ENCODE measurements at places on chromosomes 12 and 14.
A peak's percentile ranks its signal among the peaks of the same experiment; 100 is the strongest.

- DNase-seq: no peak
These were observed 325.9 kb downstream of the ADAMTS20 start for GRCh38 chr12:43226151-43226550.

GRCh38 chr12:13073173-13073572 is 29.0 kb downstream of the FAM234B start:
- no peak for DNase-seq

GRCh38 chr12:132534076-132534475 is 44.1 kb downstream of the FBRSL1 start:
- no peak for DNase-seq

DNA sequence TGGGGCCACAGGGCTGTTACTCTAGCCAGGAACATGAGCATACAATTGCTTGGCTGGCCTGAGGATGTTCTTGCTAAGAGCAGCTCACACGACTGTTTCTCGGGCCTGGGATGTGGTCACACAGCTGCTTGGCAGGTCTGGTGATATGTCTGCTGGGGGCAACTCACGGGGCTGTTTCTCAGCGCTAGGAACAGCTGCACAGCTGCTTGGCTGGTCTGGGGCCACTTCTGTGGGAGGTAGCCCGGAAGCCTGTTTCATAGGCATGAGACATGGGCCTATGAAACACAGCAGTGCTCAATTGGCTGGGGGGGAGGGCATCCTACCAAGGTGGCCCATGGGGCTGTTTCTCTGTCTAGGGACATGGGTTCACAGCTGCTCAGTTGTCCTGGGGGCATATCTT is 73.4 kb upstream of the DDHD1 start:
- no peak for DNase-seq

DNA sequence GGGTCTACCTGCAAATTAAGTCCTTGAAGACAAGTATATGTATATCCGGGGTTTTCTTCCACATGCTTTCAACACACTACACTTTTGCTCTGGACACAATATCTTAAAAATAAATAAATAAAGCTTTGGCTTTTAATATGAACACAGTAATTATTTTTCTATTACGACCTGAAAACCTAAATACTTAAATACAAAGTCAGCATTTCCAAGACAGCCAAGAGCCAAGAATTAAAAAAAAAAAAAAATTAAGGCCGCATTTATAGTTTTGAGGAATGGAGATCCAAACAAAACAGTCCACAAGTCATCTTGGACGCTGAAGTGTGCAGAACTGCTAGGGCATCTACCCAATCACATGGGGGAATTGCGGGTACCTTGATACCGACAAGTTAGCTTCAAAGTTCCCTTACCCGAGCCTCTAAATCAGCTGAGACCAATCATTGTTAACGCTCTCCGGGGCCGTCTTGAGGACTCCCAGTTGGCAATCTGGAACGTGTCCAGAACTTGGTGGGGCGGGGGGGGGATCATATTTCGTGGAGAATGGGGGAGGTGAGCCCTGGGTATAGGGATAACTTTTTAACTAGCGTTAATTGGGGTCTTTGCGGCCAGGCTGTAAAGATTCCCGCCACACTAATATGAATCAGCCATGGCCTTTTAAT is 731 bp upstream of the PCNX4 start:
- peak; percentile 17 for DNase-seq

- DNase-seq: no peak
These were observed 27.7 kb upstream of the PLEKHG3 start for GRCh38 chr14:64676410-64677008.
